ENCODE measurements at places on chromosomes 12 and 14.
A peak's percentile ranks its signal among the peaks of the same experiment; 100 is the strongest.

DNA sequence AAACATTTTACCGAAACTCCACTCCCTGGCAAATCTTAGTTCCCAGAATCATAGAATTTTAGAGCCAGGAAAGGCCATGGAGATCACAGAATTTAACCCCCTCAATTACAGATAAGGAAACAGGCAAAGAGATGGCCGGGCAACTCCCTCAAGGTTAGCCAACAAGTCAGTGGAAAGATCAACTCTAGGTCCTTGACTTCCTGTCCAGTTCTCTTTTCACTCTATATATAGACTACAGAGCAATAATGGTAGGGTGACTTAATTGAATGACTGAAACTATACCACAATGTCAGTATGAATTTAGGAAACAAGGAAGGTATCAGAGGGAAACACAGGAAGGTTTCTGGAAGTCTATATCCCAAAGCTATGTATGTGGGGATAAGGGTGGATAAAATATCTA, 11.6 kb downstream of the OXA1L start:
- no peak for DNase-seq

DNA sequence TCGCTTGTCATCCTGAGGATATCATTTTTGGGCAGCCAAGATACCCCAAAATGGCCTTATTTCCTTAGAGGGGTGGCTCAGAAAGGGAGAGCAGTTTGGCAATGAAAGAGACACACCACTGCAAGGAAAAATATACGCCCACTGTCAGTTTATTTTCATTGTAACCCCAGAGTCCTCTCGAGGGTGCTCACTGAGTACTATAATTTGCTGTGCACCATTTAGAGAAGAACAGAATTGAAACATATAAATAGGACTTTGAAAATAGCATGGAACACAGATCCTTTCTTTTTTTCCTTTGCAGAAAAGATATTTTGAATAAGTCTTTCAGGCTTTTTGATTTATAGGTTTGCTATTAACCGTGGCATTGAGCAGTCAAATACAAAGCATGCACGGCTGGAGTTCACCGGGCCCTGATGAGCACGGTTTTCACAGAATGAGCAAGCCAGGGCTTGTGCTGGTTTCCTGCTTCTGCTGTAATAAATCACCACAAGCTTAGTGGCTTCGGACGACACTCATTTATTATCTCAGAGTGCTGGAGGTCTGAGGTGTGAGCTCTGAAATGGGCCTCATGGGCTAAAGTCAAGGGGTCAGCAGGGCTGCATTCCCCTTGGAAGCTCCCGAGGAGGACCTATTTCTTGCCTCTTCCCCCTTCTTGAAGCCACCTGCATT, 152.3 kb downstream of the ZNF664 start:
- DNase-seq, result peak; percentile 74

DNA sequence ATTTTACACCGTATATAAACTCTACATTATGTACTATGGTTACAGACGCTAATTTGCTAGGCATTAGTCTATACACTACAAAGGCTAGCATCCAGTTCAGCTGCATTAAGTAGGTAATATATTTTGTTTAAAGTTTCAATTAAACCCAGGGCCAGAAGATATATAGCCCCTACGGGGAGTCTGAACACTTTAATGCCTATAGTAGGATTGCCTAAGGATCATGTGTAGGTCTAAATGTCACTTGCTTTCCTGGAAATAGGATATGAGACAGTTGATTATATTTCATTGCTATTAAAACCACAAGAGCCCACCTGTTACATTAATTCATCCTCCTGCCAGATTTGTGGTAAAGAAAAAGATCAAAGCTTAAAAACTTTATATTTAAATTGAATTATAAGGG, 286.9 kb downstream of the TMTC2 start:
- DNase-seq, result no peak

- DNase-seq, result no peak
Measured at GRCh38 chr12:66268562-66268961, 33.7 kb upstream of the HELB start.

GRCh38 chr12:87439990-87440827, 589.0 kb downstream of the C12orf50 start:
- DNase-seq, result no peak

DNA sequence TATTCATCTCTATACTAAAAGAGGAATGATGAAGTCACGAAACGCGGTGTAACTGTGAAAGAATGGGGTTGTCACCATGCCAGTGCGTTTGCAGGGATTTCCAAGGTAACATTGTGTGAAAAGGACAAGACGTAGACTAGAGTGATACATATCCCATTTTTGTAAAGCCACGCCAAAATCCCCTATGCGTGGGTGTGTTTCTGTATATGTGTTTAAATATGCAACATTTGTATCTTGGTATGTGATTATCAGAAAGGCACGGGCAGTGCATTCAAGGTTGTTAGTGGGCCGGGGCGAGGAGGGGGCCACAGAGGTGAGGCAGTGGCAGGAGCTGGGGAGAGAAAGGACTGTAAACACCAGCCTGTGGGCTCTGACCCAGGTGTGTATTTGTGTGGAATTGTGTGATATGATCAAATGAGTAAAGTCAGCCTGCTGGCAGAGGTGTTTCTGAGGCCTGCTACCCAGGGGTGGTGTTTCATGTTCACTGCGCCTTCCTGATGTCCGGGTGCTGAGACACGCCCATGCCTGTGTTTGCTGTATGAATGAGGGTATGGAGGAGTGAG, 137.8 kb downstream of the ADGRD1 start:
- no peak for DNase-seq

DNA sequence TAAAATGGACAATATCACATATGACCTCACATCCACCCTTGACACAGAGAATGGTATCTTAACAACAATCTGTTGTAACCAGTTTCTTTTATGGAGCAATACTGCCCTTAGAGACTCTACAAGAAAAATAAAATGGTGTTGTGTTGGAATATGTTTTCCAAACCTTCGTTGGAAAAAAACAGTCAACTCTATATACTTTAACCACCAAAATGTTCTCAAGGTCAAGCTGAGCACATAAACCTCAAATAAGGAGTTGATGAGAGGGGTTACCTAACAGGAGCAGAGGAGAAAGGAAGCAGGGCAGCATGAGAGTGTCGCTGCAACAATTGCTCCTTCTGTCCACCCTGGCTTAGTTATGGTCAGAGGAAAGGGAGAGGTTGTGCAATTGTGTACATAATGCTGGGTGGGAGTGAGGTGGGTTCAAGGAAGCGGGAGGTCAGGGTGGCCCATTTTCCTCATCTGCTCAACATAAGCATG, 179.2 kb upstream of the BMP4 start:
- DNase-seq, result no peak

GRCh38 chr14:75042035-75042434, 9.2 kb downstream of the MLH3 start:
- DNase-seq, result no peak

GRCh38 chr14:32478050-32478449, 149.0 kb downstream of the AKAP6 start:
- DNase-seq, result no peak

- DNase-seq, result peak; percentile 27
Measured at GRCh38 chr14:68824517-68825347, 31.9 kb upstream of the ZFP36L1 start.

GRCh38 chr12:28390206-28390605, 199.9 kb downstream of the CCDC91 start:
- DNase-seq, result no peak

DNA sequence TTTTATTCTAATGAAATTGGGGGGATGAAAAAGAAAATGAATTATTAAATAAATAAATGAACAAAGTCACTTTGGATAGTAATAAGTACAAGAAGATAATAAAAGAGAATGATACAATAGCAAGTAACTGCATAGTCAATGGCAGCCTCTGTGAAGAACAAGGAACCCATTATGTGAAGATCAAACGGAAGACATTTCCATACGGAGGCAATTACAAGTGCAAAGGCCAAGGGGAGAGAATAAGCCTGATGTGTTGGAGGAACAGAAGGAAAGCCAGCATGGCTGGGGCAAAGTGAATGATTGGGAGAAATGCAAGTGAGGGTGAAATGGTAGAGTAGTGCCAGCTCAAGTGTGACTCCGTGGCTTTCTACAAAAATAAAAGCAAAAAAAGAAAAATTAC, 43.9 kb upstream of the CHPT1 start:
- no peak for DNase-seq

DNA sequence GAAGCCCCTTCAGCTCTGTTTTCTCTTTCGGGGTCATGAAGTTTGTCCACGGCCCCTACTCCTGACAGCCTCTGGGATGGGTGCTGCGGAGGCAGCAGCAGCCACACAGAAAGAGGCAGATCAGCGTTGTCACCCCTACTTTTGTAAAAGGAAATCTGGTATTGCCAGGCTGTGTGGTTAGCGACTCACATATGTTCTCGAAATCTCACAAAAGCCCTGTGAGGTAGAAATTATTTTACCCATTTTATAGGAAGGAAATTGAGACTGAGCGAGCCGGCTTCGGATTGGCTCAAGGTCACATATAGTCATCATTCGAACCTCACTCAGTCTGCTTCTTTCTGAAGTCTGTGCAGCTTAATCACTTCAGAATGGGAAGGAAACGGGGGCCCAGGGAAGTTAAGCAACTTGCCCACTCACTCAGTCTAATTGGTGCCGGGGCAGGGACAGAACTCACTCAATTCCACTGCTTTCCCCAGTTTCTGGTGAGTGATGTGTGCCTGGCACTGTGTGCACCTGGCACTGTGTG, 1.1 kb upstream of the CKAP4 start:
- no peak for DNase-seq

DNA sequence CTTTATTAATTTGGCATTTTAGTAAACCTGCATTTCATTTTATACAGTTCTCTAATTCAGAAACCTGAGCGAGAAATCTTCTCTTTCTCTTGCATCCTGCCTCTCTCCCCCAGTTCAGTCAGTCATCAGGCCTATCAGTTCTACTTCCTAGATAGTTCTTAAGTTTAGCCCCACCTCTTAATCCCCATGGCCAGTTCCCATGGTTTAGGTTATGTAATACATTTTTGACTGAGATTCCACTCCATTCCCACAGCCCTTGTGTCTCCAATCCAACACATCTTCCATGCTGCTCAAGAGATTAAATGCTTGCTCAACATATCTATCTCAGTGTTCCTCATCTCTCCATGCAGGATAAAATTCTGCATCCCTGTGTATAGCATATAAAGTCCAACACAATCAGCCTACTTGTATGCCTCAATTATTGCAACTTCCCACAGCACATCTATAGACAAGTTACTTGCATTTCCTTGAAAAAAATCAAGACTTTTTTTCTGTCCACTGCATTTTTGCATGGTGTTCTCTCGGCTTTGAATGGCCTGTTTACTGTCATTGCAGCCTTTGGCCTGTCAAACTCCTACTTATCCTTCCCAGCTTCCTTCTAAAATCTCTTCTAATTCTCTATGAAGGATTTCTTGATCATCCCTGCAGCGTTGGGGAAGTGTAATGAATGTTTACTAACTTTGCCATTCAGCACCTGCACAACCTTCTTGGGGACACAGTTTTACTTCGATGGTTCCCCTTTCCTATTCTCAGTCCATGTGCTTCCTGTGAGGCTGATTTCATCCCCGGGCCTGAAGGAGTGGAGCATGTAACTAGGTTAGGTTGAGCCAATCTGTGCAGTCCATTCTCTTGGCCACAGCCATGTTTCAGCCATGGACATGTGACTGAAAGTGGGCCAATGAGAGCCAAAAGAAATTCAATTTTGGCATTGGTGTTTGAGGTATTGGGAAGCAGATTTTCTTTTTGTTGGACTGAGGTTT, 80.8 kb downstream of the DACT1 start:
- DNase-seq, result no peak

- DNase-seq, result no peak
Measured at GRCh38 chr12:25041006-25041741, 92.3 kb upstream of the BCAT1 start.

DNA sequence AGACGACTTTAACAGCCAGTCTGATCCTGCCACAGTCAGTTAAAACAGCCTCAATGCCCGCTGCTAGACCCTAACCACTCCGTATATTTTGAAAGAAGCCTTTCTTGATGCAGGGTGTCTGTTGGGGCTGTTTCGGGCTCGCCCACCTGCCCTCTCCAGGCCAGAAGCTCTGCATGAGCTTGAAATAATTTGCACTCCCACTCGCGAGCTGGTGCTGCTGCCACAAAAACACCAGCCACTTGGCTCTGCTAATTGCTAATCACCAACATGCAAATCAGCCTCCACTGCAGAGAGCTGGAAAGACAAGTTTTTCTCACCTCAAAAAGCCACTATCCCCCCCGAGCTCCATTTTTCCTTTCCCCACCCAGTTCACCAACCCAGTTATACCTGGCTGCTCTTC, 15.5 kb downstream of the BAZ2A start:
- no peak for DNase-seq

GRCh38 chr12:47705229-47705565, 633 bp downstream of the RPAP3 start:
- no peak for DNase-seq

- DNase-seq, result no peak
Measured at GRCh38 chr14:95314609-95315008, 5.1 kb downstream of the CLMN start.

- no peak for DNase-seq
Measured at GRCh38 chr12:127389923-127390322, 877.0 kb upstream of the TMEM132C start.

DNA sequence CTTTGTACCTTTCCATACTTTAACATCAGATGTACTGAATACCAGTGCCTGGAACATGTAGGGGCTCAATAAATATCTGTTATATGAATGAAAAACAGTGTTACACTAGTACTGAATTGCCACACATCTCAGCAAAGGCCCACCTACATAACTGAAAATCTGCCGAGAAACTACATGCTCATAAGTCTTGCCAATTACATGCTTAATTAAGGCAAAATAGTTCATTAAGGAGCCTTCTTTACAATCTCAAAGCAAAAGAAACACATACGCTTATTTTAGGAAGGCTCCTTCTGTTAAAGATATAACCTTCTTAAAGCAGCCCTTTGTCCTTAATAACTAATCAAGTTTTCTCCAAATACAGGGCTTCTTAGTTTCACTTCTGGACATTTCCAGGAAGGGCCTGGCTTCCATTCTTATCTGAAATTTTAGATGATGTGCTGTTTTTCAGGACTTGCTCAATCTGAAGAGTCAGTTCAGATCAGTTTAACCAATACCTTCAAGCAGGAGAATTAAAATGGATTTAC, 11.5 kb downstream of the LIMA1 start:
- DNase-seq, result no peak

- peak; percentile 82 for DNase-seq
Measured at GRCh38 chr12:10395390-10395998, 5.7 kb upstream of the KLRK1 start.

GRCh38 chr14:57865403-57866198, at the start of gene SLC35F4:
Gene SLC35F4, minus strand, starts transcription at chr14:57866092.
- no peak for DNase-seq

DNA sequence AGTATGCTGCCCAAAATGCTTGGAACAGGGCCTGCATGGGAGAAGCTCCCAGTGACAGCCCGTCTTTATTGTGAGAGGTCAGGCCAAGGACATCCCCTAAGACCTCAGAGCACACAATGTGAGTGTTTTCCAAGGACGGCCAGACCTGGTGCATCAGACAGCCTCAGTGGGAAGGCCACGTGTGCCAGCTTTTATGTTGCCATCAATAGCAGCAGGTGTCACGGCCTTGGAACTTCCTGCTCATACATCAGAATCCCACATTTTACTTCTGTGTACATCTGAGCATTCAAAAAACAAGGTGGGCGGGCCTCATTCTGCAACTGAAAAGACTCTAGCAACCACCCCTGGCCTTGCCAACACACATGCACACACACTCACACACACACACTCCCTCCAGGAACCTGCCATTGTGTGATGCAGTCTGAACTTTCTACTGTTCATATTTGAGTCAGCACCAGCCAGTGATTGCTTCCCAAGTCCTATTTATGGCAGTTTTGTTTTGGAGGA, 753.1 kb upstream of the TBX3 start:
- peak; percentile 22 for DNase-seq

GRCh38 chr12:113002155-113002554, 23.8 kb downstream of the OAS2 start:
- DNase-seq, result no peak
